ENCODE measurements at places on chromosomes 5 and 9.
A peak's percentile ranks its signal among the peaks of the same experiment; 100 is the strongest.

GRCh38 chr9:75889977-75890471 lies 449 bp upstream of the PCSK5 start:
- no peak for DNase-seq

GRCh38 chr5:133368916-133369783 lies 243.2 kb downstream of the FSTL4 start:
- DNase-seq = no peak

DNA sequence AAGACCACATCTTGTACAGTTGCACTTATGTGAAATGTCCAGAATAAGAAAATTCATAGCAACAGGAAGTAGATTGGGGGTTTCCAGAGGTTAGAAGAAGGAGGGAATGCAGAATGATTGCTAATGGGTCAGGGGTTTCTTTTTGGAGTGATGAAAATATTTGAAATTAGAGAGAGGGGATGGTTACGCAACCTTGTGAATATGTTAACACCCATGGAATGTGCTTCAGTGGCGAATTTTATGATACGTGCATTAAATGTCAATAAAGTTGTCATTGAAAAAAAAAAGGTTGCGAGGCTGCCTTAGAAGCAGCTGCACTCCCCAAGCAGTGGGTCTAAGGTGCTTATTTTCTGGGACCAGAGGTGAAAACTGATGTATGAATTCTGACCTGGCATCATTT lies 64.4 kb upstream of the SUB1 start:
- no peak for DNase-seq

GRCh38 chr9:14362175-14362574 lies 48.2 kb upstream of the NFIB start:
- DNase-seq = no peak

- no peak for DNase-seq
Measured at GRCh38 chr5:126680191-126680817, 79.6 kb downstream of the PHAX start.

DNA sequence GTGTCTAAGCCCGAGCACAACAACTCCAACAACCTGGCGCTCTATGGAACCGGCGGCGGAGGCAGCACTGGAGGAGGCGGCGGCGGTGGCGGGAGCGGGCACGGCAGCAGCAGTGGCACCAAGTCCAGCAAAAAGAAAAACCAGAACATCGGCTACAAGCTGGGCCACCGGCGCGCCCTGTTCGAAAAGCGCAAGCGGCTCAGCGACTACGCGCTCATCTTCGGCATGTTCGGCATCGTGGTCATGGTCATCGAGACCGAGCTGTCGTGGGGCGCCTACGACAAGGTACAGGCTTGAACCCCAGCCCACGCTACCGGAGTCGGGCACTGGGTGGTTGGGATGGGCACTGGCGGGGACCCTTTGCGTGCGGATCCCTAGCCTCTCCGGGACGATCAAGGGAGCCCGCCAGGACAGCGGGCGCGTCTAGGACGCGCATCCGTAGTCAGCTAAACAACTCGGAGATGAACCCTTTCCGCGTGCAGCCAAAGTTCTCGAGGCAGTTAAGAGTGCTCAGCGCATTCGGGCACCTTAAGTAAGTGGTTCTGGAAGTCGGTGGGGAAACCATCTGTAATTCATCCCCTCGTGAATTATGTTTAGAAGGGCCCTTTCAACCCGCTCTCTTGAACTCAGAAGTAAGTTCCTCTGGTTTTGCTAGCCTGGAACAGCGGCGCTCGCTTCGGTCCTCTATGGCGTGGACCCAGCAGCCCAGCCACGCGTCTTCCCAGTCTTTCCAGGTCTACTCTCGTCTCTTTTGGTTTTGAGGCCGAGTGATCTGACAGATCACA lies 1.3 kb downstream of the KCNN2 start:
- DNase-seq = no peak

- no peak for DNase-seq
Measured at GRCh38 chr5:137015540-137016116, 483.5 kb downstream of the SPOCK1 start.

DNA sequence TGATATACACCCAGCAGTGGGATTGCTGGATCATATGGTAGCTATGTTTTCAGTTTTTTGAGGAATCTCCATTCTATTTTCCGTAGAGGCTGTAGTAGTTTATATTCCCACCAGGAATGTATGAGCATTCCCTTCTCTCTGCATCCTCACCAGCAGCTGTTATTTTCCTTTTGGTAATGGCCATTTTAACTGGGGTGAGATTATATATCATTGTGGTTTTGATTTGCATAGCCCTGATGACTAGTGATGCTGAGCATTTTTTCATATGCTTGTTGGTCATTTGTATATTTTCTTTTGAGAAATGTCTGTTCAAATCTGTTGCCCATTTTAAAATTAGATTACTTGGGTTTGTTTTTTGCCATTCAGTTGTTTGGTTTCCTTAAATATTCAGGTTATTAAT lies 11.2 kb upstream of the PPIC start:
- DNase-seq = no peak

GRCh38 chr9:124889006-124889405 lies 27.1 kb downstream of the ARPC5L start:
- no peak for DNase-seq

GRCh38 chr5:10031817-10032216 lies 217.9 kb downstream of the ATPSCKMT start:
- DNase-seq = no peak

GRCh38 chr5:146745931-146746577 lies 132.5 kb downstream of the PPP2R2B start:
- DNase-seq = no peak

DNA sequence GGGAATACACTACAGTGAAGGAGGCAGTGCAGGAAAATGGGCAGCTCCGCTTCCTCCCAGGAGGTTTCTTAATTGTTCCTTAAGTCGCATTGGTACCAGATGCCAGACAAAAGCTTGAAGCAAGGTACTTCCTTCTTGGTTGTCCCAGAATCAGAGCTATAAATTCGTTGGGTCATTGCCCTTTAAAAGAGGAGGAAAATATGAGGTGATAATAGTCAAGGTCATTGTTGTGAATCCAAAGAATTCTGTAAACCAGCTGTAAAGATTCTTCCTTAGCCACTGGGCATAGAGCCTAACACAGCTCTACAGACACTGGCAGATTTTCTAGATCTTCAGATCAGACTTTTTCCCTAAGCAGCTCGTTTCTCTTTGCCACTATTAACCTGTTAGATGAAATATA lies 444.1 kb upstream of the TLE4 start:
- no peak for DNase-seq

GRCh38 chr5:19247302-19247701 lies 740.7 kb downstream of the CDH18 start:
- no peak for DNase-seq

DNA sequence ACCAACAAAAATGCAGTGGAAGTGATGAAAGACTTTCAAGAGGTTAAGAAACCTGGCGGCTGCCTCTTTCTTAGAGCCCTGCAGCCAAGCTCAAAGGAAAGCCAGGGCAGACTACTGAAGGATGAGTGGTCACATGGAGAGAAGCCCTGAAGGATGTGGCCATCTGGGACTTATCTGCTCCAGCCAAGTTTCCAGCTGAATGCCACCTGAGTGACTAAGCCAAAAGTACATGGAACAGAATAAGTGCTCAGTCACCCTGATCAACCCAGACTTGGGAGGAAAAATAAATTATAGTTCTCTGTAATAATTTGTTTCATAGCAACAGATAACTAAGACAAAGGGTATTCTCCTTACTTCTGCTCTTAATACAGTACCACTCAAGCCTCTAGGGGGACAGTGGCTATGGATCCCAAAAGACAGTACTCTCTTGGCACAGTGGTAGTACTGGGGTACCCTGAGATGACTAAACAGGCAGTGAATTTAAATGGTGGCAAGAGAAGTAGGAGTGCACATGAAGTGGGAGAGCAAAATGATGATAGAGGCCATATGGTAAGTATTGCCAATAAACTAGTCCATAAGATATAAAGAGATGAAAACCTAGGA lies 182.3 kb downstream of the ELAVL2 start:
- no peak for DNase-seq

DNA sequence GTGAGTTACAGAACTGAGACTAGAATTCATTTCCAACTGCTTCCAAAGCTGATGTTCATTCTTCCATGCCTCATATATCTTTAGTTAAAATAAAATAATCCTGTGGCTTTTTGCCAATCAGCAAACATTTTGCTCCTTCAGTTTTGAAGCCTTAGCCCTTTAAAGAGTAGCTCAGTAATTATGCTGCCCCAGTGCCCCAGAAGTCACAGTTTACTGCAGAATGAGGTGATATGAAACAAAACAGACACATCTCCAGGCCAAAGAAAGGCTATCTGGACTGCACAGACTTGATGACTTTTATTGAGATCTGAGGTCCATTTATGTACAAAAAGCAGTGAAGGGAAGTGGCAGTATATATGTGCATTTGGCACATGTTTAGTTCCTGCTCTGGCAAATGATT lies 285.8 kb upstream of the ZNF462 start:
- DNase-seq = no peak

GRCh38 chr9:135751501-135751900 lies 49.5 kb downstream of the KCNT1 start:
- no peak for DNase-seq

GRCh38 chr5:90182726-90183125 lies 226.8 kb downstream of the CETN3 start:
- no peak for DNase-seq

DNA sequence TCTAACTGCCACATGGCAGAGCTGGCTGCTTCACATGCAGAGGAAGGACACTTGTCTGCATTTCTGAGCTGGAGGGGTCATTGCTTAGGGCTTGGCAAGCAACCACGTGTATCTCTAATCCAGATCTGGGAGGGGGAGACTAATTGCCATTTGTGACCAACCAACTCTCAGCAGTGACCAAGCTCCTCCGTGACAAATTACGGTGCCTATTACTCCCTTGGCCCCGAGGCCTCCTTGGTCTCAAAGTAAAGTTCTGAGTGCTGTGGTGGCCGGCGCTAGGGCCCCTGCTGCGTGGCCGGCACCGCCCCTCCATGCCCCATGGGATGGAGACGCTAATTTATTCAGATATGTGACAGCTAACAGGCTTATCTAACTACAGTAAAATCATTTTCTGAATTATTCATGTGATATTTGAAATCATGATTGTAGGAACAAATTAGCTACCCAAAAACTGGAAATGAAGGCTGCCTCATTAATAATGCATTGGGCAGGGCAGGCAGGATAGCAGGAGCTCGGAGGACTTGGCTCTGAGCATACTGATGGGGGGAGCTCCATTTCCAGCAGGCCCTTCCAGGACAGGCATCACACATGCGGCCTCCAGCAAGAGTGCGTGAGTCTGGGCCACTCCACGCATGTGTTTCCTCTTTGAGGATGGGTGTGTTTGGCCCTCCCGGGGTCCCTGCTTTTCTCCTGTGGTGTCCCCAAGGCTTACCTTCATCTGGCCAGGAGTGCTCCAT lies 67.7 kb downstream of the C5orf15 start:
- no peak for DNase-seq

DNA sequence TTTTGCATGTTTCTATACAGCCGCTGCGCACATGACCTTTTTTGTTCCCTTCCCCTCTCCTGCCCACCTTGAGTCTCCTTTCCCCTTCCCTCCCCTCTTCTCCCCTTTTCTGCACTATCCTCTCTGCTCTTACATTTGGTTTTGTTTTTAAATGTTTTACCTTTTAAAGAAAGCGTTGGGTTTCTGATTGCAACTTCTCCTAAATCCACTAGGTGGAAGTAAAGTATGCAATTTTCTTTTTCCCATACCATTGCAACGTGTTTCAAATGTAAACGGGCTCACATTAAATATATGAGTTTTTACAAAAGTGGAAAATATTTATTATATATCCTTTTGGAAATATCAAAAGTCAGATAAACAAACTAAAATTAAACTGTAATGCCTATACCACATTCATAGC lies 500.9 kb downstream of the DIRAS2 start:
- peak; percentile 9 for DNase-seq

GRCh38 chr9:124781967-124782660 lies 5.2 kb downstream of the OLFML2A start:
- DNase-seq = no peak

DNA sequence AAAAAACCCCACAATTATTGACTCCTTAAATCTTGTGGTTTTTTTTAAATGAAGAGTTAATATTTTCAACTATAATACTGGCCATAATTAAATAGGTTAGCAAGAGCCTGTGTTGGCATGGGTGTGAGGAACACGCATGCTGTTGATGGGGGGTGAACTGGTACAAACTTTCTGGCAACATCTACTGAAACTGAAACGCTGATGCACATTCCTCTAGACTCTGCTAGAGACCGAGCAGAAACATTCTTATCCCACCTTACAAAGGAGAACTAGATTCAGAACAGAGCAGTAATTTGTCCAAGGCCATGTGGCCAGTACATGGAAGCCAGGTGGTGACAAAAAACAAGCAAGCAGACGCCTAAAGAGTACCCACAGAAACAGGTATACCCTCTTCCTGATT lies 2.4 kb downstream of the BICD2 start:
- DNase-seq = no peak
